ENCODE measurements at places on chromosomes 3 and 15.

GRCh38 chr3:145849115-145849514 lies 311.9 kb downstream of the PLOD2 start:
- no peak for DNase-seq

DNA sequence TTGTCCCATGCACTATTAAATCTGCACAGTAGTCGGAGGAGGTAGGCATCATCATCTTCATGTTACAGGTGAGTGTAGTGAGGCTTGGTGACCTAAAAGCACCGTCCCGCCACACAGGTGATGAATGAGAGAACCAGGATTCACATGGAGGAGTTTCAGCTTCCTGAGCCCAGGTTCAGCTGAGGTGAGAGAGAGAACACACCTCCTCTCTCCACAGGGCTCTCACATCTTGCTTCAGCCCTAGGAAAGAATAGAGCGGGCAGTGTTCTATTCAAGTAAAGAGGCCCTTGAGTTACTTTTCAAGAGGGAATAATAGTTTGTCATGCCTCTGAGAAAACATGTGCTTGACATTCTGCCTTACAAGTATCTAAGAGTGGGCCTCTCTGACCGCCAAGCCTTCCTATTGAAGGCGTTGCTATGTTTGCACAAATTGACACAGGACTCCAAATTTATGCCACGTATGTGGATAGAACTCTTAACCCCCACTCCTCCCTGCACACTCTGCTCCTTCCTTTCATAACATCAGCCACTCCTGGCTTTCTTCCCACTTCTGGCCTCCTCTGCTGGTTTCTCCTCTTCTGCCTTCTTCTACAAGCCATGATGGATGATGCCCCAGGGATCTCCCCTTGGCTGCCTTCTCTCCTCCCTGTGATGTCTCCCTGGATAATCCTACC lies 138.3 kb upstream of the ABHD17C start:
- DNase-seq: no peak

GRCh38 chr15:28989239-28989830 lies 103.6 kb downstream of the APBA2 start:
- DNase-seq: no peak

DNA sequence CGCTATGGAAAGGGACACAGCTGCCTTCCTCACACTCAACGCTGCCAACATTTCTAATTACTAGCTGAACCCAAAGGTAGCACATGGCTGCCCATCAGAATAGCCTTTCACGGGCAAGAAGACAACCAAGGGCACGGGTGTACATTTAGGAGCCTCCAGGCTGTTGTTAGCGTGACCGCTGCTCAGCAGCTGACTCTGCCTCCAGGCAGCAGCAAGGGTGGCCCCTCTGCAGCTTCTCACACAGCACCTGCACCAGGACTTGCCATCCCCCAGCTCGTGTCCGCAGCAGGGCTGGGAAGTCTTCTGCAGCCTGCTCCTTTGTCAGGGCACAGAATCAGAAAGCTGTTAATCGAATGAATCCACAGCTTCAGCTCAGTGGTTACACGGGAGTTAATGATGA lies 146.8 kb downstream of the ADAMTS17 start:
- no peak for DNase-seq

- no peak for DNase-seq
Measured at GRCh38 chr3:141373768-141374526, 5.6 kb downstream of the ZBTB38 start.

DNA sequence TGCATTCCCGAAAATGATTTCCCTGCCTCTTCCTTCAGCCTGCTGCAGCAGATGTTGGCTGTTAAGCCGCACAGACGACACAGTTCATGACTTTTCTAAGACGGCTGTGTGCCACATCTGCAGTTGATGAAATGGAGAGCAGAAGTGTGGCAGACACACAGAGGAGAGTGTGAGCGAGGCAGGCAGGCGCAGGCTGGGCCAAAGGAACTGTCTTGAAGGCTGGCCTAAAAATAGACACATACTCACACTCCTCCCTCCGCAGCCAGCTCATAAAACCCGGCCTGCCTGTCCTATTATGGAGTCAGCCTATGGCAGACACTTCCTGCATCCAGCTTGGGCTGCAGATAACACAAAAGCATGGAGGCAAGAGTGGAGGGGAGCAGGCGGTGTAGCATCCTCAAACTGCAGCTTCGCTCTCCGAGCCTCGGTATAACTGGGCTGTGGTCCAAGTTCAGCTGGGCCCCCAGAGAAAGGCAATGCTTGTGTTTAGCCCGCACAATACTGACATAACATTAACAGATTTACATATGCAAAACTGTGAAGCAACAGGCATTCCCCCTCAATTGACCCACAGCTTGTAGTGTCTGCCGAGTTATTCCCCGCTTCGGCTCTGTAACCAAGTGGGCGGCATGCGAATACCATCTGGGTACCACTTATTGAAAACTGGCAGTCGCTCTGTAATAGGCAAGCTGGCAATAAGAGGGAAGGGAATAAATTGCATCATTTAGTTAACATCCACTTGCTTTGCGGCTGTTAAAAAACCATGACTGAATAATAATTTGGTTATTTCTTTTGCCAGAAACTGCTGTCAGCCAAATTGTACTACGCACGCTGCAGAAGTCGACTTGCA lies 40.8 kb downstream of the FOXP1 start:
- DNase-seq: no peak

GRCh38 chr15:47620960-47621681 lies 96.2 kb upstream of the SEMA6D start:
- no peak for DNase-seq
